T-helper 22 cell (primary cell): ENCODE measurements at places on chromosomes 4 and X.

- DNase-seq, result no peak
Observed at GRCh38 chr4:159764343-159764952, 661.6 kb downstream of the RAPGEF2 start.

- no peak for DNase-seq
Observed at GRCh38 chr4:112127048-112127637, 18.1 kb upstream of the FAM241A start.

DNA sequence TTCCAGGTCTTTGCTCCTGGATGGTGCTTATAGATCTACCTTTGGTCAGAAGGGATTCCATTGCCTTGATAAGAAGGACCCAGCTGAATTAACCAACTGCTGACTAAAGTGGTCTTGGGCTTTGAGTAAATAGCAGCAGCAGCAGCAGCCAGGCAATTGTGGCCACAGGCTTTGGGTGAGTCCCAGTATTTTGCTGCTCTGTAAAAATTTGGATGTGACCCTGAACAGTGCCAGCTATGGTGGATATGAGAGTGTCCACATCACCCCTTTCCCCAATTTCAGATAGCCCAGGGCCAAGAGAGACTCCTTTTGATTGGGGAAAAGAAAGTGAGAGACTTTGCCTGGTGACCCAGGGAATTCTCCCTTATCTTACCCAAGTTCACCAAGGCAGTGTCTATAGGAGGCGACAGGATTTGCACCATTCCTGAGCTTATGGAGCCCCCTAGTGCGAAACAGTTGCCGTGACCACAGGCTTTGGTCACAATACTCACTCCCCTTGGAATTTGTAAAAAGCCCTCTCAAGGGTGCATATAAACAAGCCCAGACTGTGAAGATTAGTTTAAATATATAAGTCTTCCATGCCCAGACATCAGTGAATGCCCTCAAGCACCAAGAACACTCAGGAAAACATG is 518.0 kb downstream of the TMA16 start:
- no peak for DNase-seq

DNA sequence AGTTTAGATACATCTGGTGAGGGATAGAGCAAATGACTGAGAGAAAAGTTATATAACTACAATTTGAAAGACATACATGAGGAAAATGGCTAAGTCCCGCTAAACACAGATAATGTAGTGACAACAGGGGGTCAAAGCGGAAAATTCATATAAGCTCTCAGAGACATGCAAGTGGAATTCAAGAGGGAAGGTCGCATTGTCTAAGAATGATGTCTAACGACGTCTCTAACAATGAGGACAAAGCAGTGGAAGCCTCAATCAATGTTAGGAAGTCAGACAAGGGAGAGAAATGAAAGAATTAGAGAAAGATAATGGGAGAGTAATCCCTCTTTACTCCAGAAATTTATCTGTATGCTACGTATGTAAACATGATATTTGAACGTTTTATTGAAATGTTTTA is 113.4 kb downstream of the ANTXR2 start:
- DNase-seq, result no peak

DNA sequence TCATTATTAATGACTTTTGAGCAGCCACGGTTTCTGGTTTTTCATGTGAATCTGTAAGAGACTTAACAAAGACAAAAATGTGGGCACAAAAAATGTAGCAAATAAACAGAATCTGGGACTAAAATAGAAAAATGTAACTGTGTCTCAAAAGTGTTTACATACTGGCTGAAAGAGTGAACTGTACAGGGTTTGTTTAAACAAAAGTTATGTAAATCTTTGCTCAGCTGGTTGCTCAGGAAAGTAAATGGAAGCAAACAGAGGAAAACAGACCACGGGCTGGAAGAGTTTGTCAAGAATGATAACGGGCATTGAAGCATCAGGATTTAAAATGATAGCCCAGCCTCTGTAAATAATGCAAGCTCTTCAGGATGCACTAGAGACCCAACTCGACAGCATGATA is 921.8 kb upstream of the FTHL17 start:
- DNase-seq, result no peak

GRCh38 chr4:68209003-68209402 is 36.5 kb downstream of the TMPRSS11B start:
- DNase-seq, result no peak

DNA sequence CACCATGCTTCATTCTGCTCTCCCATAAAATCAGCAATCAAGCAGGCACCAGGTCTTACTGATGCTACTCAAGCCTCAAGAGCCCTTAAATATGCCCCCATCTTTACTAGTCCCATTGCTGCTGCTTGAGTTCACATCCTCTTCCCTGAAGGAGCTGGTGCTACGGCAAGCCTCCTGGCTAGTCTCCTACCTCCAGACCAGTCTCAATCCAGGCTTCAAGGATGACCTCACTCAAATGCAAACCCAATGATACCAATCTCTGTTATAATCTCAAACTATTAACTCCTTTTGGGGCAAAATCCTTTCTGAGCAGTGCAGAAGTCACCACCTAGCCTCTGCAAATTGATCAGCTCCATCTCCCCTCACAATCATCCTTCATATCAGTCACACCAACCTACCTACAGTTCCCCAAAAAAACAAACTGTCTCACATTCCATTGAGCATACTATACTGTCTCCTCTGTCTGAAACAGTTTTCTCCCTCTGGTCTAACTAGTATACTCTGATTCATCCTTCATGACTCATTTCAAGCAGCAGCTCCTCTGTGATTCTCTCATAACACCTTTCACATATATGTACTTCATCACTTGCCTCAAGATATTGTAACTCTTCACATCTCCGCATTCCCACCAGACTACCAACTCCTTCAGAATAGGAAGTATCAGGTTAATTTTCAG is 30.0 kb downstream of the PAPSS1 start:
- DNase-seq, result no peak

GRCh38 chr4:19807505-19807904 is 444.2 kb upstream of the SLIT2 start:
- no peak for DNase-seq

DNA sequence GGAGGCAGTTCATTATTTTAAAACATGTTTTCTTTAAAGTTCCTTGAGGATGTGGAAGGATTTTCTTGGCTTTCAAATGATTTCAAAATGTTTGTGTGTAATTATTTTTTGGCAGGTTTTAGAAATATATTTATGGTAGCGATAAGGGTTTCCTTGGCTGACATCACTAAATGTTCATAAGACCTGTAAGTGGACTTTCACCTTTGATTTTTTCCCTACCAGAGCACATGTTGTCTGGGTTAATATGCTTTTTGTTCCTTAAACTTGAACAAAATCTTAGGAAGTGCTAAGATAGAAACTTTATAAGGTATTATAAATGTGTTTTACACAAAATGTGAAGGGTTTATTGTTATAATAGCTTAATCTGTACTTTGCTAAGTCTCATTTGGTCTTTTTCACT is 315.6 kb downstream of the PCDH7 start:
- no peak for DNase-seq

DNA sequence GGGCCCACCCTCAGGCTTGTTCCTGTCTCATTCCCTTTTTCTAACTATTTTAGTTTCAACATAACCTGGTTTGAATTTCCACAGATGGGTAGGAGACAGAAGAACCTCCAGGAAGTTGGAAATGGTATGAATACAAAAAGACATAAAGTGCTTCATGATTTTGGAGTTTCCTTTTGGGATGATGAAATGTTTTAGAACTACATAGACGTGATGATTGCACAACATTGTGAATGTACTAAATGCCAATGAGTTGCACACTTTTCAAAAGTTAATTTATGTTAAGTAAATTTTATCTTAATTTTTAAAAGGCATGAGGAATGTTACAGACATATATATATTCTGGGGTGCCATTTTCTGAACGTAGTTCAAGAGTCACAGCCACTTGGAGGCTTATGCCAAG is 41.1 kb upstream of the IBSP start:
- DNase-seq, result no peak

GRCh38 chrX:24890677-24891076 is 125.1 kb downstream of the ARX start:
- no peak for DNase-seq
